Ascending aorta (tissue), 2 donors: ENCODE measurements at places on chromosomes 2 and 18.

GRCh38 chr2:45862843-45863242 lies 211.4 kb downstream of the PRKCE start:
- DNase-seq, result no peak

DNA sequence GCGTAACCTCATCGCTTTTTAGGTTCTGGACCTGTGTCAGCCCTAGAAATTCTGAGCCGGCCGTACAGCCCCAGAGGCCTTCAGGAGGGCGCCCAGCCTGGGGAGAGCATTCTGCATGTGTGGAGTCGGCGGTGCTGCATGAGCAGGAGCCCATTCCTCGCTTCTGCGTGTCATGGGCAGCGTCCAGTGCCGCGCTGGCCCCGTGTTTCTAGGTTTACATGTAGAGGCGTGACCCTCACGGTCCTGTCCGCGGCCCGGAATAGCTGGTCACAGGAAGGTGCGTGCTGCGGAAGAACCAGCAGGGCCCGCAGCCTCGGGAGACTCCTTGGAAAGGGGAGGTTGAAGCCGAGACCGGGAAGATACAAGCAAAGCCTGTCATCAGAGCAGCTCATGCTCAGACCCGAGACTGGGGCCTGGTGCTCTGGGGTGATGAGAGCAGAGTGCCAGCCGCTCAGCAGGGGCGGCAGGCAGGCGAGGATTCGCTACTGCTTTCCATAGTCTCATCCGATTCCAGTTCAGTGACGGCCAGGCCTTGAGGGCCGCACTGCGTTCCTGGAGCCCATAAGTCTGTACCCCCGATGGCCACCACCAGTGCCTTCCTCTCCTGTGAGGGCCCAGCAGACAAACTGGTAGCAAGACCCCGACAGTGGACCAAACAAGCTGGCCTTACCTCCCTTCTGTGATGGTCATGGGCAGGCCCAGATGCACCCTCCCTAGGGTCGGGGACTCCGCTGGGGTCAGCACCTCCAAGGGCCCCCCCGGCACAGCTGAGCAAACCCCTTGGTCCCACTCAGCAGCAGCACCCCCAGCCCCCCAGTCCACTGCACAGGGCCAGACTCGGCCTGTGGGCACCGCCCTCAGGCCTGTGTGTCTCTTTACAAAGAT lies 15.6 kb upstream of the NFATC1 start:
- no peak for DNase-seq

DNA sequence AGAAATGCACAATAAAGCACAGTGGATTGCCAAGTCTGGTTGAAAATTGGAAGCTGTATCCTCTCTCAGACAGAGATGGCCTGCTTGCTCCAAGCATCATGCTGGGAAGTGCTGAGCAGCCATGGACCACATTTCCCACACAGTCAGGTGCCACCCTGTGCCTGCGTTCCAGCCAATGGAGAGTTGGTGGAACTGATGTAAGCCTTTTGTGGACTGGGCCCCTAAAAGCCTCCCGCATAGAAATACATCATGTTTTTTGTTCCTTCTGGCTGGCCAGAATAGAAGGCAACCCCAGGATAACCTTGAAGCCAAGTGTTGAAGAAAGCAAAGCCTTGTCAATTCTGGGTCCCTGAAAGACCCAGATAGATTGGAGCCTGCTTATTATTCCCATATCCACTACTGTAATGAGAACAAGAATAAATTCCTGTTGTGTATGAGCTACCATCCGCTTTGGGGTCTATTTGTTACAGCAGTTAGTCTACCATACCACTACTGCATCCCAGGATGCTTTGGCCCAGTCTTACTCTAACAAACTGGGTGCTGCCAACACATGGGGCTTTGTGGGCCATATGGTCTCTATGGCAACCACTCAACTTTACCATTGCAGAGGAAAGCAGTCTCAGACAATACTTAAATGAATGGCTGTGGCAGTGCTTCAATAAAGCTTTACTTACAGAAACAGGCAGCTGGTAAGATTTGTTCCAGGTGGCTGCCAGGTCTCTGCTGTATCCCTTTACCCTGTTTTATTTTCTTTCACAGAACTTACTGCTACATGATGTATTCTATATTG lies 65.4 kb downstream of the POLE4 start:
- DNase-seq, result no peak

DNA sequence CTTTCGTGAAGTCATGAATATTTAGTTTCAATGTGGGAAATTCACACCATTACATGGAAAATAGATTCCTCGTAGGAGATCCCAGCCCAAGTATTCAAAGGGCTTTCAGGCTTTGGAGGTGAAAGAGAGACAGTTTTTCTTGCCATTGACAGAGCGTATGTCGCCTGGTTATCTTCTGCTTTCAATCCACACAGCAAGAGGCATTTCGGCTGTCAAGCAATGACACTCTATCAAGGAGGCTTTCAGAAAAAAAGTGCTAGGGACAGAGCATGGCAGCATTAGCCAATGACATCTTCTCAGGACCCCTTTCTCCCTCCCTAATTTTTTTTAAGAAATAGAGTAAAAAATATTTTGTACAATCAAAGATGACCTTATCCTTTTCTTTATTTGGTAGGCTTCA lies 492.8 kb downstream of the TMEM182 start:
- no peak for DNase-seq

DNA sequence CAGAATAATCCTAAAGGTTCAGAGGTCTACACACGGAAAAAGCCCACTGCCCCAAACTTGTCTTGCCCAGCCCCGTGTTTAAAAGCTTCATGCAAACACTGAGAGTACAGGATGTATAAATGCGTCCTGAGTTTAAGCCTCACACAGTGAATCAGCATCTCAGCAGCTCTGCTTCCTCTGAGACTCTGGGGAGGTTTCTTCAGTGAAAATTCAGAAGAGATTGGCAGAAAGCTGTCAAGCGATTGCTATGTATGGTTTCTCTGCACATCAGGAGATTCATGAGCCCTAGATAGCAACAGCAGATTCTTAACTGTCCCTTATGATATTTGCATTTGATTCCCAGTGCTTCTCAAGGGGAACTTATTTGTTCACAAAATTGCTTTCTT lies 27.1 kb downstream of the CRACDL start:
- DNase-seq, result no peak

DNA sequence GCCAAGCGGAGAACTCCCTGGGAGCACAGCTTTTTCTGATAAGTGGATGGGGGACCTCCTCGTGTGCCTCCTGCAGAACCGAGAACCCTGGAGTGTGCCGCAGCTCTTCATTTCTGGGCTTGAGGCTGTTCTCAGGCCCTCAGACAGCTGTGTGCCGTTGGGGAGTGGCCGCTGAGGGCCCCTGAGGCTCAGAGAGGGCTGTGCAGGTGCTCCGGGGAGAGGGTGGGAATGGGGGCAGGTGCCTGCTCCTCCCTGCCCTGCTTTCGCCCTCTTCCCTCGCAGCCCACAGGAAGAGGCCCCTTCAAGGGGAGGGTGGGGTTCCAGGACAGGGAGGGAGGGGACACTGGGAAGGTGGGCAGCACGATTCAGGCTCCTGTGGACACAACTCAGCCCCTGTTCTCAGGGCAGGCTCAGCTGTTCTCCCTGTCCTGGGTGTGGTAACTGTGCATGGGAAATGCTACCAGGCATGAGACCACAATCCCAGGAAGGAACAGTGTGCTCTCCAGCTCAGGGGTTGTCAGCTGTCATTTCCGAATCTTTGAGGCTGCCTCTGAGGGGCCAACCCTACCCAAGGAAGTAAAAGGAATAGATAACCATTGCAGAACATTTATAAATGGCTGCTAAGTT lies 11.3 kb downstream of the LCT start:
- no peak for DNase-seq
